ENCODE measurements at places on chromosomes 3 and 15.
A peak's percentile ranks its signal among the peaks of the same experiment; 100 is the strongest.

DNA sequence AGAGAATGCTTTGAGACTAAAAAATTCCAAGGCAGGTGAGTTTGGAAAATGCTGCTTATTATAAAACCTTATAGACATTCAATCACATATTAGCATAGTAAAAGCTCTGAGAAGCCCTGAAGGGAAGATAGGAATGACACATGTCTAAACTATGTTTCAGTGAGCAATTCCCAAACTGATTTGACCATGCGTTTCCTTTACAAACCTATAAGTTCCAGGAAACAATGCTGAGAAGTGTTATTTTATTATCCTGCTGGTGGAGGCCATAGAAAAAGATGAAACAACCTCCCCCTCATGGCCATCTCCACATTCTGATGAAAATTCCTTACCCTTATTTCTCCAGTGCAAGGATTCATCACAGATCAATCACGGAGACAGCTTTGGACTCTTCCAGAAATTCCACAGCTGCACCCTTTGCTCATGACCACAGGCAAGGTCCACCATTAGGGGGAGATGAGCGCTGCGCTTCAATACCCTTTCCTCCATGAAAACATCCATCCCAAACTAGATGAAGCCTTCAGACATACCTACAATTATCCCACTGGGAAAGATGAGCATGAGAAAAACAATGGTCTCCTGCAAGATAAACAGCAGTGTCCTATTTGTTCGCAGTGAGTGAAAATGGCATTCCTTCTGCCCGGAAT lies 372.1 kb downstream of the MAGI1 start:
- DNase-seq = peak; percentile 83

DNA sequence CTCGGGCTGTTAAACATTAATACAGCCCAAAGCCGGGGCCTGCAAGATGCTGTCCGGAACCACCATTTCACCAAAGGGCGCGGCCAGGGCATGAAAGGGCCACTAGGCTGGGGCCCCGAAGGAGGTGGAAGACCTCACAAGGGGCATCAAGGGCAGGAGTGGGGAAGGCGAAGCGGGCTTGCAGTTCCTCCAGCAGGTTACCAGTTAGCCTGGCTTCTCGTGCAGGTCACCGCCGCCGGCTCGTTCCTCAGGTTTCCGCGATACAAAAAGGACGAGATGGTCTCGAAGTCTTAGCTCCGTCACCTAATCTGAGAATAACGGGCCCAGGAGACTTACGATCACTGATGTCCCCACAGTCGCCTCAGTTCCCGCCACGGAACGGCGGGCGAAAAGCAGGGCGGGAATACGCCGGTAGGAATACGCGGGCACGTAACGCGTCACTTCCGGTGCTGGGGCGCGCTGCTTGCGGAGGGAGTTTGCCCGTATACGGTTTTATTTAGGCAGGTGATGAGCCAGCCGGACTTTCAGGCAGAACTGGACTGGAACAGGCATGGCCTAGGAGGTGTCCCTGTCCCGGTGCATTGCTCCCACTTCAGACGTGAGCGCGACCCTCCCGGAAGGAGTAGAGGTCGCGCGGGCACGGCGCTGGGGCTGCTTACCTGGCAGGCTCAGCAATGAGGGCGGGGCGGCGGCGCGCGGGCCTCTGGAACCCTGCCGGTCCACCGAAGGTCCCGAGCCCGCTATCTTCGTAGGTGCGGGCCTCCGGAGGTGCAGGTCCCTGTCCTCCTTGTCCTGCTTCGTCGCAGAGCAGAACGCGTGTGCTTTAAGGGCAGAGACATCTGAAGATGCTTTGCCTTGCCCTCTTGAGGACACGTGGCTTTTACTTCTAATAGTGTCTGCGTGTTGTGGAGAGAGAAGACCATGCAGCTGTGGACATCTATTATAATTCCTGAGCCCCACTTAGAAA lies at the start of gene RFC4:
RFC4 (minus strand) TSS at position 394 of the 967 bp plus-strand sequence. CDS start 1,769 bp downstream, outside the sequence.
- peak; percentile 77 for DNase-seq

DNA sequence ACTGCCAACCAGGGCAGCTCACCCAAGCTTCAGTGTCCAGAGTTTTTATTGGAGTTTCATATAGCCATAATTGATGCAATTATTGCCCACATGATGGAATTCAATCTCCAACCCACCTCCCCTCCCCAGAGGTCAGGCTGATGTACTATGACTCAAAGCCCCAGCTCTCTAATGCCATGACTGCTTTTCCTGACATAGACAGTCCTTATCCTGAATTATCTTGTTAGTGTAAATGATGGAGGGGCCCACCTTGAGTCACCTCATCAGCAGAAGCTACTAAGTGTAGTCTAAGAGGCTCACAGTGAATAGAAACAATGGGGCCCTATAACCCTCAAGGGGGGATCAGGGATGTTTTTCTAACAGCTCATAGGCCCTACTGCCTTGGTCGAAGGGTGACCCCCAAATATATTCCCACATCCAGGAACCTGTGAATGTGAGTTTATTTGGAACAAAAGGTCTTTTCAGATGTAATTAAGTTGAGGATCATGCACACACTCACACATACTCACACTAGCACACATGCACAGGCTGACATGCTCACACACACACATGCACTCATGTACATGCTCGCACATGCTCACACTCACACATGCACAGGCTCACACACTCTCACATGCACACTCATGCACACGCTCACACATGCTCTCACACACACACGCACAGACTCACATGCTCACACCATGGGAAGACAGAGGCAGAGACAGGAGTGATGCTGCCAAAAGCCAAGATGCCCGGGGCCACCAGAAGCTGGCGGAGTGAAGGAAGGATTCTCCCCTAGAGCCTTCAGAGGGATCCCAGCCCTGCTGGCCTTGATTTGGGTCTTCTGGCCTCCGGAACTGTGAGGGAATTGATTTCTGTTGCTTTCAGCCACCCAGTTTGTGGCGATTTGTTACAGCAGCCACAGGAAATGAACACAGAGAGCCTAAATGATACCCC lies 131.2 kb upstream of the SMAD3 start:
- no peak for DNase-seq

GRCh38 chr3:49172551-49173041 lies 1.2 kb downstream of the KLHDC8B start:
- DNase-seq = no peak

DNA sequence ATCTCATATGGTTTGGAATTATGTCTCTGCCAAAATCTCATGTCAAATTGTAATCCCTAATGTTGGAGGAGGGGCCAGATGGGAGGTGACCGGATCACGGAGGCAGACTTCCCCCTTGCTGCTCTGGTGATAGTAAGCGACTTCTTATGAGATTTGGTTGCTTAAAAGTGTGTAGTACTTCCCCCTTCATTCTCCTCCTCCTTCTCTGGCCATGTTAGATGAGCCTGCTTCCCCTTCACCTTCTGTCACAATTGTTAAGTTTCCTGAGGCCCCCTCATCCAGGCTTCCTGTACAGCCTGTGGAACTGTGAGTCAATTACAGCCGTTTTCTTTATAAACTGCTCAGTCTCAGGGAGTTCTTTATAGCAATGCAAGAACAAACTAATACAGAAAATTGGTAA lies 51.1 kb downstream of the NEDD4 start:
- DNase-seq = no peak

- peak; percentile 68 for DNase-seq
Observed at GRCh38 chr3:43001094-43001553, 22.0 kb downstream of the GASK1A start.
